ENCODE measurements at places on chromosomes 3 and 15.

GRCh38 chr15:27327467-27328025 lies 356.6 kb downstream of the GABRG3 start:
- no peak for DNase-seq

DNA sequence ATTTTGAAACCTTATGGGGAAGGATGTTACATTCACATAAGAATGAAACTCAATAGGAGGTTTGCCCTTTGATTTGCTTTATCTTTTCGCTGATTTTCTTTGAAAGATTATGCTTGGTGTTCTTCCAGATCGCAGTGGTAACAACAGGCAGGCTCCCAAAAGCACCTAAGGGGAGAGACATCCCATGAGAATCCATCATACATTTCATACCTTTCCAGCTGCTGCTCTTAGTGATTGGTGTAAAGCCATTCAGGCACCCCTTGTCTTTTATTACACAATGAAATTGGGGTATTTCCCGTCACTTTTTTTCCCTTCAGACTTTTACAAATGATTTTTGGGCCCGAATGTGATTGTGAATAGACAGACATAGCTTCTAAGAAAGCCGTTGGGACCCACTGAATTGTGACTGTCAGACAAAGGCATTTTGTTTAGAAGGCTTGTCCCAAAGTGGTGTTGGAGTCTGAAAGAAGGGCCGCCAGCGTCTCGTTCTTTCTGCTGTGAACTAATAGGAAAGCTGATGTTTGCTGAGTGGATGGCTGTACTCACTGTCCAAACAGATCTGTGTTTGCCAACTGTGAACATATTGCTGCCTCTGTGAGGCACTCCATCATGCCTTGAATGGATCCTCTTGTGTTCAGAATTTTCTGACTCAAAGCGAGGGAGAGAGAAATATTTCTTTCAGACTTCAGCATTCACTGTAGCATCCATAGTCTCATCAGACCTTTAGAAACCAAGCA lies 164.3 kb downstream of the FNDC3B start:
- DNase-seq: no peak

DNA sequence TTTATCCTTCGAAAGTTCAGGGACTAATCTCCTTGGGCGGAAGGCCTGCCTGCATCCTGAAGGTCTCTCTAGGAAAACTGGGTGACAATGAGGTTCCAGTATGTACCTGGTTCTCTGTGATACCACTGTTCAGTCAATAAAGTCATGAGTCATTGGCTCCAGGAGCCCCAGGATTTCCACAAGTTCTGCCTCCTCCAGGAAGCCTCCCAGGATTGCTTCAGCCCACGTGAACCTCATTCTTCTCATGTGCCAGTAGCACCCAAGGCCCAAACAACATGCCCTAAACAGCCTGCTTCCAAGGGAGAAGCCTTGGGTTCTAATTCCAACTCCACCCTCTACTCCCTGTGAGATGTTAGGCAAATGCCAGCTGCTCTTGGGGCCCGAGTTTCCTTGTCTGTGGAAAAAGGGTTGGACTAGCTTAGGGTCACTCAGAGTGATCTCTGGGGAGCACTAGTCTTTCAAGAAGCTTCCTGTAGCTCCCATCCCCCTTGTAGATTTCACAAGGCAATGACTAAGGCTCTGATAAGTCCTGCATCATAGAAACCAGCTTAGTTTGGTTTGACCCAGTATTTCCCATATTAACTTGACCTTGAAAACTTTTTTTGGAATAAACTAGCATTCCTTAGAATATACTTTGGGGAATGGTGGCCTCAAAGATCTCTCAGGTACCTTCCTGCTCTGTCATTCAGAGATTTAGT lies 118.3 kb upstream of the ATP2B2 start:
- DNase-seq: no peak

DNA sequence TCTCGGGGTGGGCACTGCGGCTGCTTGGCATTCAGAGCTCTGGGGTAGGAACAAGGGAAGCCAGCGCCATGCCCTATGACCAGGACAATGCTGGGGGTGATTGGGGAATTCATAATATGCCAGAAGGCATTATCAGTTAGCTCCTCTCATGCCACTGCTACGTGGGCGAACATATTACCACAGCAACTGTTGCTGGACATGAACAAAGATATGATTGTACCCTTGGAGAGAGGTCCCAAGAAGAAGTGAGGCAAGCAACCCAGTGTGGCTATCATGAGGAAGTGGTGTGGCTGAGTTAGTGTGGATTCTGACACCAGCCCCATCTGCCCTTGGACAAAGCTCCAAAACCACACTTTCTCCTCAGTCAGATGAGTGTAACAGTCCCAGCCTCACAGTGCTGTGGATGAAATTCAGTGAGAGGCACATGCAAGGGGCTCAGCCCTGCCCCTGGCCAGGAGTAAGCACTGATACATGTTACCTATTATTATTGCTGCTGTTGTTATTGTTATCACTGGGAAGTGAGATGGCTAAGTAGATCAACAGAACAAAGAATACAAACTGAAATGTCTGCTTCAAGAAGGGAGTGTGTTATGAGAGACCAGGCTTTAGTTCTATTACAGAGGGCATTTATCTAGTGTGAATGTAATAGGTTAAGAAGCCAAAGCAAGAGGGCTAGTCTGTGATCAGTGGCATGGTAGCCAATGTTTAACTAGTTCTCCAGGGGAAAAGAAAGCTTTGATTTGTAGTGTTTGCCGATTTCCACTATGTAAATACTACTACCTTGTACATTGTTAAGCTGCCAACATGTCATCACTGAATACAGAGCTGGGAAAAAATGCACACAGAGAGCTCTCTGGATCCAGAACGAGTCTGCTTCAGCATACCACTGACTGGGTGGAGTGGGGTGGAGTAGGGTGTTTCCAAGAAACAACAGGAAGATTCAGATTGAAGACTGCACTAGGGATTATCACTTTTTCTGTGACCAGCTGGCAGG lies 222.3 kb upstream of the EIF1B start:
- DNase-seq: no peak

- no peak for DNase-seq
Measured at GRCh38 chr3:102178817-102179216, 256.0 kb upstream of the ZPLD1 start.

DNA sequence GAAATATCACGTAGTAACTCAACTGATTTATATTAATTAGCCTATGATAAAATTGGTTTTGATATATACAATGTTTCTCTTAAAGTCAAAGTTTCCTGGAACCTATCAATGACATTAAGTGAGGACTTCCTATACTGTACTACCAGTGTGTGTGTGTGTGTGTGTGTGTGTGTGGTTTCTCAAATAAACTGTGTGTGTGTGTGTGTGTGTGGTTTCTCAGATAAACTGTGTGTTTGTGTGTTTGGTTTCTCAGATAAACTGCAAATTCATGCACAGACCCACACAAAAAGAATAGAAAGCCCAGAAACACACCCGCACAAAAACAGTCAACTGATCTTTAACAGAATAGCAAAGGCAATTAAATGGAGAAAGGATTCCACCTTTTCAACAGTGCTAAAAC lies 14.5 kb upstream of the WDR5B start:
- no peak for DNase-seq
